EL (cell line): ENCODE measurements at places on chromosomes 1 and 21.

DNA sequence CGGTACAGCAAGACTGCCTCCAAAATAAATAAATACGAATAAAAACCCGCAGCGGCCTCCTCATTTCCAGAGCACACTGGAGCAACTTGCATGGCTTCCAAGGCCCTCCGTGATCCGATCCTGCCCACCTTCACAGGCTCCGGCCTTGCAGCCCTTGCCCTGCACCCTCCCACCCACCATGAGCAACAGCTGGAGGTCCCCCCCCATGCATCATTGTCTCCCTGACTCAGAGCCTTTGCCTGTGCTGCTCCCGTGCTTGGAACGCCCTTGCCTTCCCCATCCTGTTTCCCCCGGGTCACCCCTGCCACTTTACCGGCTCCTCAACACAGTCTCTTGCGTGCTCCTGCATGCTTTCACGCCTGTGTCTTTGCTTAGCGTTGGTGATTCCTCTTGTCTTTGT is 71.0 kb upstream of the ANGPTL1 start:
- DNase-seq: no peak

- no peak for DNase-seq
Measured at GRCh38 chr1:33157131-33157530, 24.7 kb downstream of the TRIM62 start.

DNA sequence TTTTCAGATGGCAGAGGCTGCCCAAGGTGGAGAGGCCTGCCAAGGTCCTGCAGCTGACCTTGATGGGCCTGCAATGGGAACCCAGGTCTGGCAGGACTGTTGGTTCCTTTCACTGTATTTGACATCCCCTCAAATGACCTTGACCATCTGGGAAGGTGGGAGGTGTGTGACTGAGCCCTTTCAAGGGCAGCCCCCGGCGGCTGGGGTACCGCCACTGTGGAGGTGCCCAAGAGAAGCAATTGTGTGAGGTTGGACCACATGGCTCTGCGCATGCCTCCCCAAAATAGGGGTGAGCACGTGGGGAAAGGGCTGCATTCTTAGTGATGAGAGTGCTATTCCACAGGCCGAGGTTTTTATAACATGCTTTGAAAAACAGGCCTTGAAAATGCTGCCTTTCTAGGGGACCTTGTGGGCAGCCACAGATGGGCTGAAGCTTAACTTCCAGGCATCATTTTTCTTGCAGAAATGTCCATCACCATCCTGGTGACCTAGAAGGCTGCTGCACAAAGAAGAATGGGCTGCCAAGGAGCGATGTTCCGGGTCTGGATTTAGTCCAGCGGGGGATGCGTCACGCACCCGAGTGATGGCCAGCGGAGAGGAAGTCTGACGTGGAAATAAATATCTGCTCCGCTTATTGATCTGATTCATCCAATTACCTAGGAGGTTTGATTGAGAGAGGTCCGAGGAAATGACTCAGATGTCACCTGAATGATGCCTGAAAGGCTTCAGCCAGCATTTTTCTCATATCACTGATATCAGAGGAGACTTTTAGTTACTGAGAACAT is 16.5 kb upstream of the UTS2 start:
- DNase-seq: no peak

GRCh38 chr1:183106166-183106565 is 79.9 kb upstream of the LAMC2 start:
- DNase-seq: peak; percentile 22

DNA sequence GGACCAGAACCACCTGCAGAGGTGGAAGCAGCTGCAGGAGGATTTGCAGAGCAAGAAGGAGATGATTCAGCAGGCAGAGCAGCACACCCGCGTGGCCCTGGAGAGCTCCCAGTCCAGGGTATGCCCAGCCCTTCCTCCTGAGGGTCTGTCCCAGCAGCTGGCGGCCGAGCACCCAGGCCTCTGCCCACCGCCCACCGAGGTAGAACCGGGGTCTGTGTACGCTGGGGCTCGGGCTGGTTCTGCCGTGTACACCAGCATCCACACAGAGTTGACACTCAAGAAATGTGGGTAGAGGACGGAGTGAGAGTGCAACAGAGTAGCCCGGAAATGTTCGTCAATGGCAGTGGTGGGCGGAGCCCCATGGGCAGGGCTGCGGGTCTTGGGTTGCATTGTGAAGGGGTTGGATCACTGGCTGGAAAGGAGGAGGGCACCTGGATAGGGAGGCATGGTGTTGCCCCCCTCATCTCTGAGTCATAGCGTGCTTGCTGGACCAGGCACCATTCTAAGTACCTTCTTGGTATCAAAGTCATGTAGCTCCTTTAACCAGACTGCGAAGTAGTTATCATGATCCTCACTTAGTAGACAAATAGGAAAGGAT is 5.1 kb upstream of the SMIM1 start:
- DNase-seq: no peak

DNA sequence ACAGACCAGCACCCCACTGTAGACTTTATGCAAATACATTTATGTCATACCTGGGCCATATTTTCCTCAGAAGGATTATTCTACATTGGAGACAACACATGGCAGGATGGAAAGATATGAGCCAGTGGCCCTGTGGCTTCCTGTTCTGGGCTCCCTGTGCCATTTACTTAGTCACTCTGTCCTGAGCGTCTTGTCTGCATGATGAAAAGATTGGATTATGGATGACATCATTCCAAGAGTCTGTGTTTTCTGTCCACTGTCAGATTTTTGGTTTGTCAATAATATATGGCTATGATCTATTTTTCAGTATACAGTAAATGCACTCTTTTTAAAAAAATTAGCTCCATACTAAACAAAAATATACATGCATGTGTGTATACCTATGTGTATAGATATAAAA is 30.8 kb downstream of the IGSF5 start:
- DNase-seq: no peak

GRCh38 chr1:73104749-73105148 is 822.4 kb upstream of the NEGR1 start:
- DNase-seq: no peak

- DNase-seq: peak; percentile 47
Measured at GRCh38 chr1:39129514-39129913, 75.0 kb upstream of the MACF1 start.

- DNase-seq: no peak
Measured at GRCh38 chr1:210049616-210050015, 111.6 kb downstream of the SYT14 start.

DNA sequence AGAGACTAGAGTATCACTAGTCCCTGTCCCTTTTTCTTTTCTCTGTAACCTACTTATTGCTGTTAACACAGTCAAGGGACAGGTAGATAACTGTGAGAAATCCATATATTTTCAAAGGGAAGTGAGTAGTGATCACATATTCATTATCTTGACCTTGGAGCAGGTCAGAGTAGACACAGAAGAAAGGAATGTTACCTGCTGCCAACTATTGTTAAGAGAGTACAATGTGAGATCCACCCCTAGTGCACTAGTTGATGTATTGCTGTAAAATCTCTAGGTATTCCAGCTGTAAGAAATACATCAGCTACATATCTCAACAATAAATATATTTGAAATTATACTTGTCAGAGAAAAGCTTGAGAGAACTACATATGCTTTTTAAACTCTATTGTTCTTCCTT is 68.7 kb upstream of the ADGRL2 start:
- DNase-seq: peak; percentile 1

DNA sequence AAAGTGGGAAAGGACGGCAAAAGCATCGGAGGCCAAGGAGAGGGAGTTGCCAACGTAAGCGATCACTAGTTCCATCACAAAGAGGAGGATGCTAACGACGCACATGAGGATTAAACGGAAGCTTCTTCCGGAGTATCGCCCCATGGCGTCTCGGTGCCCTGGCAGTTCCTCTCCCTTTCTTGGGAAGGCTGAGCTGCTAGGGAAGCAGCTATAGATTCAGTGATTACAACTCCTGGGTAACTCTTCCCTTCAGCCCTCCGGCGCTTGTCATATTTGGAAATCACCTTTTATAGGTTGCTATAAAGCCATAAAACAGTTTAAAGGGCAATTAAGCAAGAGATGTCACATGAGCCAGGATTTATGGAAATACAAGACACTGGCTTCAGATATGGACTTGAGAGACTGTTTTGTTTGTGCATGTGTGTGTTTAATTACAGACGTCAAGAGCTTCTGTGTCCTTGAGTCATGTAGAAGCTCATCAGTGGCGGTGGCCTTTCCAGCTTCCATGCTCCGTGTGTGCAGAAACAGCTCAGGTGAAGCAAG is 30.6 kb upstream of the SLC30A10 start:
- no peak for DNase-seq

- DNase-seq: no peak
Measured at GRCh38 chr1:186839041-186839400, 10.3 kb downstream of the PLA2G4A start.

- DNase-seq: peak; percentile 72
Measured at GRCh38 chr1:156748670-156749418, 2.6 kb downstream of the HDGF start.

GRCh38 chr21:32257962-32258785 is 20.7 kb downstream of the MIS18A start:
- peak; percentile 75 for DNase-seq

- no peak for DNase-seq
Measured at GRCh38 chr1:111649227-111649626, 29.6 kb downstream of the RAP1A start.

DNA sequence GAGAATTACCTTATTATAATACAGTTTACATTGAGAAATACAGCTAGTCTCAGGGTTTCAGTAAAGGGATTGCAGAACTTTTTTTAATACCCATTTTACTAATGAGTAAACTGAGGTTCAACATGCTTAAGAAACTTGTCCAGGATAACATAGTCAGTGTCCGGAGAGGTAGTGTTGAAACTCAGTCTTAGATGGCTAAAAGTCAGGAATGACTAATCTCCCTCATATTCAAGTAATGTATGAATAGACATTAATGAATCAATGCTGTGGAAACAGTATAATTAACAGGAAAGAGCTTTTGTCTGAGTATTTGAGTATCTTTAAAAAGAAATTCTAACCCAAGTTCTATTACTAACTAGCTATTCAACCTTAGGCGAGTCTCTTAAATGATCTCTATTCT is 397.6 kb downstream of the PLA2G4A start:
- DNase-seq: peak; percentile 6

DNA sequence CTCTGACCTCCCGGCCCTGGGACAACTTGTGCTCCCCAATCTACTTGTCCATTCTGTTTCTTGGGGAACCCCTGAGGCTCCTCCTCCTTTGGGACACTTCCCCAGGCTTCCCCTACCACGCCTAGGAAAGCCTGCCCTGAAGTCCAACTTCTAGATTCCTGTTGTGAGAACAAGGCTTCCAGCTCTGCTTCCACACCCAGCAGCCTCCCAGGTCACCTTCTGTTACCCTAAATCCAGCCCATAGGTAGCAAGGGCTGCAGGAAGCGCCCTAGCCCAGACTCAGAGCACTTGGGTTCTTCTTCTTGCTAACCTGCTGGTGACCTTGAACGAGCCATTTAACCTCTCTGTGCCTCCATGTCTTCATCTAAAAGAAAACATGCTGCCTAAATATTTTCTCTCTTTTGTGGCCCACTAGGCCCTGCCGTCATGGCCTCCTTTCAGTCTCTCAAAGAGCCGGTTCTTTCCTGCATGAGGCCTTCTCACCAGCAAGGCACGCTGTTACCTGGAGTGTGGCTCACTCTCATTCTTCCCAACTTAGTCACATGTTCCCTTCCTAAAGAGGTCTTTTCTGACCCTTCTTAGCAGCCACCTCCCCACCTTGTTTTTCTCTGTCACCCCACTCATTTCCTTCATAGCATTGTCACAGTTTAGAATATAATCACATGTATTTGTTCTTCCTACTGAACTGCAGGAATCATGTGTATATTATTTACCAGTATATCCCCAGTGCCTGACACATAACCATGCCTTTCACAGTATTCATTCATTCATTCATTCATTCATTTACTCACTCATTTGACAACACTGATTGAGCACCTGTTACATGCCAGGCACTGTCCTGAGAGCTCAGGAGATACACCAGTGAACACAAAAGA is 1.4 kb downstream of the CAPN2 start:
- DNase-seq: peak; percentile 39

- peak; percentile 16 for DNase-seq
Measured at GRCh38 chr1:22529901-22530621, 33.2 kb upstream of the EPHA8 start.

- DNase-seq: peak; percentile 38
Measured at GRCh38 chr1:204255966-204256365, 42.2 kb upstream of the GOLT1A start.

DNA sequence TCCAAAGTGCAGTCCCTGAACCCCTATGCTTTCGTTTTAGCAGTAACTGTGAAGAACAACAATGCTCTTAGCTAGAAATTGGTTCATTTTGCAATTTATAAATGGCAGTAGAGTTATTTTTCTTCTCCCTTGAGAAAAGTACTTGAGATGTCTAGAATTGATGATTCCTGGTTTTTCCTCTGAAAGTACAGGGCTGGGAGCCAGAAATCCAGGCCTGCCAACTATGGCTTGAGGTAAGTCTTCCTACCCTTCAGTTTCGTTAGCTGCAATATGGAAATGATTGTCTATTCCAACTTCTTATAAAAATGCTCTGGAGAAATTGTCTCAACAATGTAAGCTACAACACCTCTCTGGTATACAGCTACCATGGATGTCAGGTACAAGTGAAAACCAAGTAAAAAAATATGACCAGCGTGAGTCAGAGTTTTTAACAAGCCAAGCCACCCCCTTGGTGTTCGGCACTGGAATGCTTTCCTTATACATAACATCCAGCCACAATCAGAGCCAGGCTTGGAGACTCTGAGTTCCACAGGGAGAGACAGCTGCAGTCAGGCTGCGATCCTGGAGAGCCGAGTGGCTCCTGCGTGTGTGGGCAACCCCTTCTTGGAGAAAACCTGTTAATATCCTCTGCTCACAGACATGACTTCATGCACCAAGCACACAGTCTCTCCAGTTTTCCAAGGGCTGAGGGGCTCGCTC is 22.0 kb downstream of the TSPAN2 start:
- peak; percentile 81 for DNase-seq

- DNase-seq: peak; percentile 3
Measured at GRCh38 chr1:165403835-165404482, 41.0 kb downstream of the RXRG start.

GRCh38 chr21:39461419-39461818 is 9.6 kb downstream of the SH3BGR start:
- DNase-seq: no peak

- DNase-seq: no peak
Measured at GRCh38 chr1:47309427-47309826, 4.5 kb downstream of the STIL start.

GRCh38 chr1:76840278-76840677 is 27.0 kb upstream of the ST6GALNAC5 start:
- DNase-seq: no peak

DNA sequence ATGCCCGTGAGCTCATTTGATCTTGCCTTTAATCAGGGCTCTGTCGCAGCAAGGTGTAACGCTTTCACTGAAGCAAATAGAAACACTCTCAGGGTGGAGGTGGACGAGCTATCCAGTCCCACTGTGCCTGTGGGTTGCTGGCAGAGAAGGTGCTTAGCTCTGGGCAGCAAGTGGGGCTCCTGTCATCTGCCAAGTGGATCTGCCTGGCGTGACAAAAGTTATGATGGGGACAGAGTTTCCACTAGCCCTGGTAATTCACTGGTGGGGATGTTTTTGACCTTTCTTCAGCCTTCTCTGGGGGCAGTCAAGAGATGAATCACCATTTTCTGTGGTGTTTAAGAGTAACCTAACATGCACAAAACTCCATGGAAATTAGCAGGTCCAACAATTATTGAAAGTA is 71.3 kb upstream of the EDEM3 start:
- DNase-seq: no peak
